ENCODE measurements at places on chromosomes 12 and 14. TPM values are rescaled to one million over a fixed set of nuclear protein-coding genes. Genes with fewer than 3 reads are reported as not detected.

DNA sequence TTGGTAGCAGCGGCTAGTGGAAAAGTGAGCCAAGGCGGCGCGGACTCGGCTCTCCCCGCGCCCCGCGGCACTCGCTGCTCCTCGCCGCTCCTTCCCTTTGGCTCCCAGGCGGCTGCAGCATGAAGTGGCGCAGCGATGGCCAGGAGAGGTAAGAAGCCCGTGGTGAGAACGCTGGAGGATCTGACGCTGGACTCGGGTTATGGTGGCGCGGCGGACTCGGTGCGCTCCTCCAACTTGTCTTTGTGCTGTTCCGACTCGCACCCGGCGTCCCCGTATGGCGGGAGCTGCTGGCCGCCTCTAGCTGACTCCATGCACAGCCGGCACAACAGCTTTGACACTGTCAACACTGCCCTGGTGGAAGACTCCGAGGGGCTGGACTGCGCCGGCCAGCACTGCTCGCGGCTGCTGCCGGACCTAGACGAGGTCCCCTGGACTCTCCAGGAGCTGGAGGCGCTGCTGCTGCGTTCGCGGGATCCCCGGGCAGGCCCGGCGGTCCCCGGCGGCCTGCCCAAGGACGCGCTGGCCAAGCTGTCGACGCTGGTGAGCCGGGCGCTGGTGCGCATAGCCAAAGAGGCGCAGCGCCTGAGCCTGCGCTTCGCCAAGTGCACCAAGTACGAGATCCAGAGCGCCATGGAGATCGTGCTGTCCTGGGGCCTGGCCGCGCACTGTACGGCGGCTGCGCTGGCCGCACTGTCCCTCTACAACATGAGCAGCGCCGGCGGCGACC is 225.6 kb upstream of the CRY1 start:
- H3K36me3 ChIP-seq: no peaks in the 10 kb centered on the region
- peaks cover 5% of the 10 kb centered on the region for H3K27me3 ChIP-seq

- H3K4me1 ChIP-seq: peaks cover 28% of the 10 kb centered on the region
- no peaks in the 10 kb centered on the region for H3K27me3 ChIP-seq
- no peak overlapping the region for H3K4me3 ChIP-seq
- H3K36me3 ChIP-seq: no peaks in the 10 kb centered on the region
- no peak overlapping the region for H3K27ac ChIP-seq
- DNase-seq: peak; percentile 2
Observed at GRCh38 chr12:66916189-66916588, 237.3 kb upstream of the GRIP1 start.

GRCh38 chr12:54287261-54288157 is 7.0 kb downstream of the HNRNPA1 start:
- H3K4me1 ChIP-seq: peaks cover 27% of the 10 kb centered on the region
- H3K4me3 ChIP-seq: no peak overlapping the region
- H3K27ac ChIP-seq: no peak overlapping the region
- no peak for DNase-seq
- H3K27me3 ChIP-seq: no peaks in the 10 kb centered on the region

STAC3 gene
- polyA plus RNA-seq: 0.62 TPM

Measured in keratinocyte (primary cell).